ENCODE measurements at places on chromosomes 16 and 17. TPM values are rescaled to one million over a fixed set of nuclear protein-coding genes. Genes with fewer than 3 reads are reported as not detected.

The DLG4 gene
- total RNA-seq, result 8.5 TPM

The RAPGEFL1 gene
- 1.4 TPM for total RNA-seq

The CEMP1 gene
- total RNA-seq, result not detected

The DHX8 gene
- total RNA-seq, result 23.7 TPM

The CACNB1 gene
- 6.1 TPM for total RNA-seq

The DPEP1 gene
- total RNA-seq, result 2.8 TPM

The CETP gene
- not detected for total RNA-seq

The MEOX1 gene
- total RNA-seq, result not detected

The NDRG4 gene
- 9.2 TPM for total RNA-seq

The TEKT5 gene
- 0.09 TPM for total RNA-seq

The COPZ2 gene
- total RNA-seq, result 88.6 TPM

The SLFN11 gene
- total RNA-seq, result 26.1 TPM

The CYB5D1 gene
- total RNA-seq, result 5.5 TPM

The LRRC59 gene
- 150 TPM for total RNA-seq

The CLEC18B gene
- not detected for total RNA-seq

The RASL10B gene
- 11.9 TPM for total RNA-seq

The PITPNM3 gene
- 4.9 TPM for total RNA-seq

The CFAP97D1 gene
- total RNA-seq, result not detected

The TBC1D3 gene
- total RNA-seq, result not detected

The GDPD3 gene
- 0.47 TPM for total RNA-seq

The PRSS36 gene
- total RNA-seq, result 1.3 TPM

The SPNS1 gene
- total RNA-seq, result 51.2 TPM

The PLA2G10 gene
- total RNA-seq, result not detected

The SULT1A1 gene
- 47.4 TPM for total RNA-seq

The WNT9B gene
- total RNA-seq, result not detected

The KIF2B gene
- not detected for total RNA-seq

The NKD1 gene
- total RNA-seq, result 6.3 TPM

The SLC13A2 gene
- not detected for total RNA-seq

The CCL14 gene
- not detected for total RNA-seq

The ZNF598 gene
- 31.0 TPM for total RNA-seq

The FOXC2 gene
- total RNA-seq, result 1.7 TPM

The DOC2A gene
- not detected for total RNA-seq

The GNG13 gene
- not detected for total RNA-seq

The LGALS9C gene
- total RNA-seq, result not detected

The SLC16A13 gene
- 0.17 TPM for total RNA-seq

The MYO15B gene
- 4.8 TPM for total RNA-seq

The ARHGDIG gene
- 2.8 TPM for total RNA-seq

The C16orf96 gene
- 0.09 TPM for total RNA-seq

The ATP2A3 gene
- total RNA-seq, result 1.2 TPM

The CEP112 gene
- 9.4 TPM for total RNA-seq

The RAB37 gene
- not detected for total RNA-seq

The COG7 gene
- total RNA-seq, result 7.6 TPM

The SLC52A1 gene
- not detected for total RNA-seq

The VMP1 gene
- 128 TPM for total RNA-seq

The CDRT15L2 gene
- total RNA-seq, result not detected

Data from pericardium fibroblast (primary cell).